Spinal cord (tissue), 10 donors: ENCODE measurements at places on chromosomes 1 and 21. TPM values are rescaled to one million over a fixed set of nuclear protein-coding genes. Genes with fewer than 3 reads are reported as not detected.

The LIX1L gene
- 38.3 TPM for polyA plus RNA-seq

The FAM43B gene
- polyA plus RNA-seq: 14.1 TPM

The VN1R5 gene
- not detected for polyA plus RNA-seq

The LCE1E gene
- not detected for polyA plus RNA-seq

The CCDC185 gene
- polyA plus RNA-seq: 0.16 TPM

The TCEANC2 gene
- 7.3 TPM for polyA plus RNA-seq

The CLEC20A gene
- not detected for polyA plus RNA-seq

The PKP1 gene
- polyA plus RNA-seq: 1.2 TPM

The STRIP1 gene
- 74.3 TPM for polyA plus RNA-seq

The KCNK2 gene
- 27.1 TPM for polyA plus RNA-seq

The LENEP gene
- polyA plus RNA-seq: not detected

The ADCY10 gene
- polyA plus RNA-seq: 0.77 TPM
